Stimulated activated CD4-positive, alpha-beta T cell treated with anti-CD3 and anti-CD28 coated beads, Interleukin-2, amount 100 ng/mL, for 48 hours (primary cell): ENCODE measurements at places on chromosomes 12 and 14.

GRCh38 chr12:101939856-101940265 lies 62.5 kb downstream of the DRAM1 start:
- DNase-seq, result peak; percentile 31

GRCh38 chr14:55240526-55241178 lies 30.6 kb upstream of the FBXO34 start:
- DNase-seq, result no peak

- no peak for DNase-seq
Measured at GRCh38 chr12:22409377-22410164, 75.1 kb upstream of the ST8SIA1 start.

DNA sequence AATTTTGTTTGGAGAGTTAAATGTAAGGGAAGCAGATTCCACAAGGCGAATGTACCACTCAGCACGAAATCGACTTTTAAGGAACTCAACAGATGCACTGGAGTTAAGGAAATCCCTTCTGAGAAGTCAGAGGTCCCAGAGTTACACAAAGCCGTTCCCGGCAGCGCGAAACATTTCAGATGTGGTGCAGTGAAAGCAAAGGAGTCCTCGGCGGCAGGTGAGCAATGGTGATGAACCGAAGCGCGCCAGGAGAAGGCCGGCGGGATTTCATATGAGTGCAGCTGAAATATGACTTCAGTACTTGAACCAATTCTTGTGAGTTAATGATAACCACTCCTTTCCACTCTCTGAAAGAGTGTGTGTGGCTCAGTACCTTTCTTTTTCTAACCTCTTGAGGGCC lies 183.2 kb downstream of the GRIP1 start:
- no peak for DNase-seq

- DNase-seq, result no peak
Measured at GRCh38 chr12:49369411-49370145, 2.3 kb downstream of the SPATS2 start.

DNA sequence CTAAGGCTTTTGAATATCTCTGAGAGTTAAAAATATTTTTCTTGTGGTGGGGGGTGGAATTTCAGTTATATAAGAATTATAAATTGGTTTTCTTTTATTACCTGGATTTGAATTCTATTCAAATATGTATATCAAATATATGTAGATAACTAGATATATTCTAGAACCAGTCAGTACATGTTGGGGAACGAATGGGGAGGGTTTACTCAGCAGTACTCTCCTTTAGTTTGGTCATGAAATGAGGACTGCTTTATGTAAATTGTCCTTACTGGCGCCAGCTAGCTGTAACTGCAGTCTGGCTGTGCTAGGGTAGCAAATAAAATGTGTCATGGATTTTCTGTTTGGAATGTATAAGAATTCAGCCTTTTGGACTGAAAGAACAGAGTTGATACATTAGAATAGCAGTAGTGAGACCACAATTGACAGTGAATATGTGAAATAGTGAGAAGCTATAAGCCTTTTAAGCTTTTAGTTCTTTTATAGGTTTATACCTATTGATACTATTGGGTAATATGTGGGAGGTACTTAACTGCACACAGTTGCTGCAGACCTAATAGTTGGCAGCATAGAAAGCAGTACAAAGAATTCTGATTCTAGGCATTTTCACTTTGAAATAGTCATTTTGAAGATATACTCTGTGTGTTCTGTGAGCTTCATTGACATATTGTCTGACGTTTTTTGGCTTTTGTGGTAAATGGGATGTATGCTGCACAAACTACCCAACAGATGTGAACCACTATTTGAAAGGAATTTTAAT lies 29.0 kb downstream of the ATF7IP start:
- no peak for DNase-seq

- DNase-seq, result peak; percentile 47
Measured at GRCh38 chr12:53046655-53047220, 3.1 kb upstream of the TNS2 start.

- DNase-seq, result no peak
Measured at GRCh38 chr12:117076410-117077372, 22.5 kb downstream of the TESC start.

DNA sequence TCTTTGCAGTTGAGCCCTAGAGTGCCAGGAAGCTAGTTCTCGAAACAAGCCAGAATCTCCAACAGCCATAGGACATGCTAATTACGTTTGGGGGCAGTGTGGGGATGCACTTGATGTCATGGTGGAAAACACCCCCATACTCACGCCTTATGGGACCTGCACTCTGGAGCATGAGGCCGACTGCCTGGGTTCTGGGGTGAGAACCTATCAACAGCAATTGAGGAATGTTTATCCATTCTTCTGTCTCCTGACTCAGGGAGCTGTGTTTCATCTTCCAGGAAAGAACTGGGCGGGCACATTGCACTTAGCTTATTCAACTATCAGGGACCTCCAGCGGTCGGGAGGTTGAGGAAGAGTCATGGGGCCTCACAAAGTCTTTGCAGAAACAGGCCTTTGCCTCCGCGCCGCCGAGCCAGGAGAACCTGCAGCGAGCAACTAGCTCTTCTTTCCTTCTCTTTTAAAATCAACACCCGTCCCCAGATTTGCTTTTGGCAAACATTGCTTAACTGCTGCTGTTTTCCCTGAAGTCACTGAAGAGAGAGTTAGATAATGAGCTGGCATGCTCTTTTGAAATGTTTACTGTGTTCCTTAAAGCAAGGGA lies 226.1 kb upstream of the DIO3 start:
- no peak for DNase-seq

DNA sequence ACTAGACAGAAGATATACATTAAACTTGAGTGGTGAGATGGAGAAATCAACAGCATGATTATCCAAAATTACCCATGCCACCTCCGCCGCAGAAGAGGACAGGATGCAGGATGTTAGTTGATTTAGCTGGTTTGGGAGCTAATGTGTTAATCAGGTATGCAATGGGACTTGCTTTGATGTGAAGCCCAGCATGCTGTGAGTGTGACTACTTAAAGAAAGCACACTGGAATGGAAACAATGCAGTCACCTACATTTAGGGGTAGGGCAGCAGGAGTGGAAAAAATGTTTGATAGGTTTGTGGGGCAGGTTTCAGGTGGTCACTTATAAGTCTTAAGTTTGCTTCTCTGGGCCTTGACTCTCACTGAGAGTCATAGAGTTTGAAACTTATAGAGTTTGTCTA lies 170.0 kb upstream of the DAAM1 start:
- no peak for DNase-seq

DNA sequence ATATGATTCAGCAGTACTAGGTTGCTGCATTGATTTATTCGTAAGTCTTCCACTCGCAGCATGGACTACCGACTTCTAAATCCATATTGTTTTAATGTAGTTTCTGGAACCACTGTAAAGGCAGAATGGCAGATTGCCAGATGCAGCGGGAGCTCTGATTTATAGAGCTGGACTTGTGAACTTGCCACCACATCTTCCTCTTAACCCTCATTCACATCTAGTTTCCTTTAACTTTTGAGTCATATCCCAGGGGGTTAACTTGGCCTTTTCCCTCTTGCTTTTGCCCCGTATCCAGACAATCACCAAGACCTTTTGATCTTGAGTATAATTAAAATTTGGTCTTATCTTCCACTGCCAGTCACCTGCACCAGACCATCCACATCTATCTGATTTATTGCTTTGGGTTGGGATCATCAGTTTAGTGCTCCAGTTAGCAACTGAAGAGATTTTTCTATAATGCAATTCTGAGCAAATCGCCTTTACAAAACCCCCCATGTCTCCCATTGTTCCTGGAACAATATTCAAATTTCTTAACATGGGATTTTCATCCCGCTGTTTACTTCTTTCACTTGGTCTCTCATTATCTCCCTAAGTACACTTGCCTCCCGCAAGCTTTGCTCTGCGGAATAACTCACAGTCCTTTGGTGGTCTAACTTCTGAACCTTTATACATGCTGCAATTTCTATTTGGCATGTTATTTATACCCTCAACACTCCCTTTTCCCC lies 130.5 kb downstream of the ACSS3 start:
- no peak for DNase-seq
